NCI-H2081 (cell line): ENCODE measurements at places on chromosomes 1 and 21.

DNA sequence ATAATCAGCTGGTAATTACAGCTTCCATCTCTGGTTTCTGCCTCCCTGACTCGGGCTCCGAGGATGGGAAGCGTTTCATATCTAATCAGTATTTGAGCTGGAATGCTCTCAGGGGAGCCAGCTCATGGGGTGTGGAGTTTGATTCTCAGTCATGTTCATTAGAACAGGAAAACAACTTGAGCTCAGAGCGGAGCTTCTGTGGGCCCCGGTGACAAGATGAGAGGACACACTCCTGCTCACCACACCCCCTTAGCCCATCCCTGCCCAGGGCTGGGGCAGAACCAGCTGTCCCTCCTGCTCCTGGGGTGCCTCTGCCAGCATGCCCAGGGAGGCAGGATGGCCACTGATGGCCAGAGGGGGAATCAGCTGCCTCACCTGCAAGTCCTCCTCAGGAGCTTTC, 726.0 kb downstream of the PTPRU start:
- DNase-seq: no peak

GRCh38 chr1:8910914-8911313, 32.4 kb upstream of the ENO1 start:
- no peak for DNase-seq

DNA sequence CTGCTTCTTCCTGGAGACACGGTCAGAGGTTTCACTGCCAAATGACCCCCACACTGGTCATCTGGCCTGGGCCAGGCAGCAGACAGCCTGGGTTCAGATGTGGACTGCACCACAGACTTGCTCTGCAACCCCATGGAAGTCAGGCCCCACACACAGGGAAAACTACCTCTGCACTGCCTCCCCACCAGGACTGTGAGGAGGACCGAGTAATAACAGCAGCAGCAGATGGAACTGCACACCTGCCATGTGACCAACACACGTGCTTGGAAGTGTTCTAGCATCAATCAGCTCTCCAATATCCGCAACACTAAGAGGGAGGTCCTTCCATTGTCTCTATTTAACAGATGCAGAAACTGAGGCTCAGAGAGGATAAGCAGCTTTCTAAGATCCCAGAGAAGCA, 51.4 kb downstream of the SLC9A1 start:
- DNase-seq: no peak

- DNase-seq: no peak
These were observed 73.4 kb downstream of the RABGAP1L start for GRCh38 chr1:174232761-174233160.

DNA sequence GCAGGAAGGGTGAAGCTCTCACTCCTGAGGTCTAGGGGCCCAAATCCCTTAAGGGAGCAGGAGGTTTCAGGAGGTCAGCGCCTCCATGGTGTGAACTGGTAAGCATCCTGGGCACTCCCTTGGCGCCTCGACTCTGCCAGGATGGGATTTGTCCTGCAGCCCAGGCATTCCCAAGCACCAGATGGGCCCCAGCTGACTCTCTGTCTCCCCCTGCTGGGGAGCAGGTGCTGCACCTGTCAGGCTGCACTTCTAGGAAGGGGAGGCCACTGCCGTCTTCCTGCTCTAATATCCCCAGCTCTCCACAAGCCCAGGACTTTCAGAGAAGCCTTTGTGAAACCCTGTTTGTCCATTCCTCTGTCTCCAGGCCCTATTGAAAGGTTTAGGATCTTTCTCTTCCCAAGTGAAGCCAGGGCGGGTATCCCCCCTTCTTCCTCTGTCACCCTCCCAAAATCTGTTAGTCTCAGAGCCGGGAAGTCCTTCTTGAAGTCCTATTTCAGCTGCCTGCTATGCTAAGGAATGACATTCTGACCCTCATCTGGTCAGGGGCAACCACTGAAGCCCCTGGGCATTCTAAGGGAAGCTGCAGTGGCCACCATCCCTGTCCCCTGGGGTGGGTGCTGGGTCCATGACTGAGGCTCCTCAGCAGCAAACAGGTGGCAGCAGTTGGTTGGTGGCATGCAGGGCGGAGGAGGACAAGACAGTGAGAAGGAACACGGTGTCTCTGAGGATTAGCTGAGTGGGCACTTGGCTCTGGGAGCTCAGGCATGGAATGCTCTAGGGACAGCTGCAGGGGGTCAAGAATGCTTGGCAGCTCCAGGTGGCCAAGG, 3.2 kb downstream of the MYBPH start:
- DNase-seq: peak; percentile 66

DNA sequence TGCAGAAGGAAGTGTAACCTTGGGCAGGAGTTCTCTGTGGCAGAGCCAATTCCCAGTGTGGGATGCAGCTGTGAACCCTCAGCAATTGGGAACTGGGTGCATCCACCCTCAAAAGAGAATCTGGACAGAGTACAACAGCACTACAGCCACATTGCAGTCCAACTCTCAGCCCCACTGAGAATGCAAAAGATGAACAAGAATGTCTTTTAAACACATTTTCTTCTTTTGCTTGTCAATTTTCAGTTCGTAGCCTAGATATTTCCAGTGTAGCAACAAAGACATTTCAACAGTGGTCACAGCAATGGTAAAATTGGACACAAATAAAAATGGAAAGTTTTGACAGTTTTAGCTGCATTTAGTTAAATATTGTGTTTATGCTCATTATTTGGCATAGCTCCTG, 114.0 kb upstream of the APP start:
- no peak for DNase-seq

DNA sequence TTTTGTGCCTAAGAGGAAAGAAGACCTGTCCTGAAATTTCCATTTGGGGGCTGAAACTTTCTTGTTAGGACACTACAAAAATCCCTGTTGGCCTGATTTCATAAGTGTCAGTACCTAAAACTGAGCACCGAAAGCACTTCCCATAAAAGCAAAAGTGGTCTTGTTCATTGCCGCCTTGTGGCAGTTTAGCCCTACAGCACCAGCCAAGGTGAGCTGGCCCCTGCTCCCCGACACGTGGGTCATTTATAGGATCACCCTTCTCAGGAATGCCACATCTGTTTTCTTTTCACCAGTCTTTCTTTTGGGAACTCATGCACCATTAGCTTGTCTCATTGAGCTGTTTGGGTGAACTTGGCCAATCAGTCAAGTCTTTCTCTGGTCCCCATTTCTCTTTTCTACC, 155.8 kb upstream of the KAZN start:
- DNase-seq: no peak

DNA sequence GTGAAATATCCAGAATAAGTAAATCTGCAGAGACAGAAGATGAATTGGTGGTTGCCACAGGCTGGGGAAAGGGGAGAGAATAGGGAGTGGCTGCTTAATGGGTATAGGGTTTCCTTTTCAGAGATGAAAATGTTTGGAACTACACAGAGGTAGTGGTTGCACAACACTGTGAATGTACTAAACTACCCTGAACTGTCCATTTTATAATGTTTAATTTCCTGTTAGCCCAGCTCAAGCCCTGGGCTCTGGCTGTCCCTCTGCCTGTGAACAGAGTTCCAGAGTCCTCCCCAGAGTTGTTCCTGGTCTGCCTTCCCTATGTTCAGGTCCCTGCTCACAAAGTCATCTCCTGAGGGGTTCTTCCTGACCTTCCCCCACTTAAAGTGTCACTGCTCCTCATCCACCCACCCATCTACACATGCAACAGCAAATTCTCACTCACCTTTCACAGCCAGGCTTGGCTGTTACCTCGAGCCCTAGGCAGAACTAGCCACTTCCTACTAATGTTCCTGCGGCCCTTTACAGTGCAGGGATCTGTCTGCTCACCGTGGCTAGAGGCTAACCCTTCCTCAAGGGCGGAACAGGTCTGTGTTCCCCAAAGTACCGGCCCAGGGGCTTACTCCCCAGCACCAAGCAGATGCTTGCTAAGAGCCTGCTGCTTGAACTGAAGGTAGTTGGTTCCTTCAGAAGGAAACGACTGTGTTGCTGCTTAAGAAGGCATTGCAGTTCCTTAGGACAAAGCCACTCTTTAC, 22.4 kb downstream of the DHCR24 start:
- DNase-seq: no peak

GRCh38 chr1:157941939-157942338, 51.5 kb upstream of the KIRREL1 start:
- no peak for DNase-seq

DNA sequence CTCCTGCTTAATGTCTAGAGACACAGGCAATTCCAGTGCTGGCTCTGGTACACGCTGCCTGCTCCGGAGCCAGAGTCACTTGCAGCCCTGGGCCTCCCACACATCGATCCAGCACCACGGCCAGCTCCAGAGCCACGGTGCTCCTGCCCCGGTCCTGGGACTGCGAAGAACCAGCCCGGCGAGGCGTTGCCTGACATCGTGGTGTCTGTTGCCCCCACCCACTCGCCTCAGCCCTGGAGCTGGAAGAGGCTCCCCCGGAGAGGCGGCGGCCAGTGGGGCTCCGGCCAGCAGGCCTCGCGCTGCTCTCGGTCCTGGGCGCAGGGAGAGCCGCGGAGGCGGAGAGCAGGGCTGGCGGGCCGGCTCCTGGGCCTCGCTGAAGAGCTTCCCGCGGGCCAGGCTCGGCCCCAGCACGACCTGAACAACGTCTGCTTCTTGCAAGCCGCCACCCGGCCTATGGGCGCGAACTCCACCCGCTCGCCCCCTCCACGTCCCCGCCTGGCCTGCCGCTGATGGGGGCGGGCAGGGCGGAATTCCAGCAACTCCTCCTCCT, 364.8 kb downstream of the CEP170 start:
- DNase-seq: no peak

- no peak for DNase-seq
These were observed 725 bp downstream of the RTCA start for GRCh38 chr1:100266741-100267140.

DNA sequence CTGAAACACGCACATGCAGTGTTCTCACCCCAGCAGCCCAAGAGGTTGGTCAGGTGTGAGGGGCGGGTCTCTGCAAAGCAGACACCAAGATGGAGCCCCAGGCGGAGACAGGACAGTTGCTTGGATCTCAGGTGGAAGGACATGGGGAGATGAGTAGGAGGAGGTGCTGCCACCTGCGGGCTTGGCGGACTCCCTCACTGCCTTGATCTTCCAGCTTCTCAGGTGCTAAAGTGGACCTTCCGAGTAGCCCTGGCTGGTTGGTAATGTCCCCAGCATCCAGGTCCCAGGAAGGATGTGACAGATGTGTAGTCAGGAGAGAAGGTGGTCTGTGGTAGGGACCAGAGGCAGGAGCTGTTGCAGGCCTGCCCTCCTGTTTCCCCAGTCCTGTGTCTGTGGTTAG, 114.1 kb downstream of the AJAP1 start:
- DNase-seq: no peak

DNA sequence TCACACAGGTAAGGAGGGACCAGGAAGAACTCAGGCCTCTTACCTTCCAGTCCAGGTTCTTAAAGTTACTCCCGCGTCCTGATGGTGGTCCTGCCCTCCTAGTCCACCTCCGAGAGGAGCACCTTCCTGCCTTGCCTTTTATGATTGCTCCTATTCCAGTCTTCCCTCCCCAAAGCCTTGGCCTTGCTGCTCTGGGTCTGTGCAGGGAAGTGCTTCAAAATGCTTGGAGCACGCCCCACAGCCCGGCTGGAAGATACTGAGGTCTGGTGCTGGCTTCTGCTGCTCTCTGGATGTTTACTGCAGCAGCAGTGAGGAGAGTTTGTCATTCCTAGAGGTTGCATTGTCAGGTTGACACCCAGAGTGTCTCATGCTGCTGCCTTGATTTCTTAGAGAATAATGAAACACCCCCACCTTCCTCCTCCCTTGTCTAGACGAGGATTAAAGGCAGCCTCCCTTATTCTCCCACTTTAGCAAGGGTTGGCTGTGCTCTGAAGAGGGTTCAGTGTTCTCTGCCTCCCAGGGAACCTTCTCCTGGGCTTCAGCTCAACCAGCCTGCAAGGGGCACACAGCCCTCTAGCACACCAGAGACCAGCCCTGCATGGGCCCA, 142.2 kb upstream of the CACNA1E start:
- DNase-seq: no peak

GRCh38 chr1:11708554-11709350, 17.2 kb downstream of the DRAXIN start:
- DNase-seq: no peak

- no peak for DNase-seq
These were observed 482.9 kb downstream of the PTBP2 start for GRCh38 chr1:97204468-97204867.

DNA sequence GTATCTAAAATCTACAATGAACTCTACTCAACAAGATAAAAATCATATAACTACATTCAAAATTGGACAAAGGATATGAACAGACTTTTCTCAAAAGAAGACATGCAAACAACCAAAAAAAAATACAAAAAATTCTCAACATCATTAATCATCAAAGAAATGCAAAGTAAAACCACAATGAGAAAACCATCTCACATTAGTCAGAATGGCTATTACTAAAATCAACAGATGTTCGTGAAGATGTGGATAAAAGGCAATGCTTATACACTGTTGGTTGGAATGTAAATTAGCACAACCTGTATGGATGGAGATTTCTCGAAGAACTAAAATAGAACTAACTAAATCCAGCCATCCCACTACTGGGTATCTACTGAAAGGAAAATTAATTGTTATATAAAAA, 1080.8 kb downstream of the AMY1C start:
- DNase-seq: no peak

GRCh38 chr1:91572044-91572443, 71.4 kb downstream of the CDC7 start:
- DNase-seq: no peak

- no peak for DNase-seq
These were observed at the start of gene C1orf87 for GRCh38 chr1:60073605-60074278. TSS of gene C1orf87 (minus strand) at chr1:60073770. CDS start at chr1:60072643, 1,127 bp downstream.

DNA sequence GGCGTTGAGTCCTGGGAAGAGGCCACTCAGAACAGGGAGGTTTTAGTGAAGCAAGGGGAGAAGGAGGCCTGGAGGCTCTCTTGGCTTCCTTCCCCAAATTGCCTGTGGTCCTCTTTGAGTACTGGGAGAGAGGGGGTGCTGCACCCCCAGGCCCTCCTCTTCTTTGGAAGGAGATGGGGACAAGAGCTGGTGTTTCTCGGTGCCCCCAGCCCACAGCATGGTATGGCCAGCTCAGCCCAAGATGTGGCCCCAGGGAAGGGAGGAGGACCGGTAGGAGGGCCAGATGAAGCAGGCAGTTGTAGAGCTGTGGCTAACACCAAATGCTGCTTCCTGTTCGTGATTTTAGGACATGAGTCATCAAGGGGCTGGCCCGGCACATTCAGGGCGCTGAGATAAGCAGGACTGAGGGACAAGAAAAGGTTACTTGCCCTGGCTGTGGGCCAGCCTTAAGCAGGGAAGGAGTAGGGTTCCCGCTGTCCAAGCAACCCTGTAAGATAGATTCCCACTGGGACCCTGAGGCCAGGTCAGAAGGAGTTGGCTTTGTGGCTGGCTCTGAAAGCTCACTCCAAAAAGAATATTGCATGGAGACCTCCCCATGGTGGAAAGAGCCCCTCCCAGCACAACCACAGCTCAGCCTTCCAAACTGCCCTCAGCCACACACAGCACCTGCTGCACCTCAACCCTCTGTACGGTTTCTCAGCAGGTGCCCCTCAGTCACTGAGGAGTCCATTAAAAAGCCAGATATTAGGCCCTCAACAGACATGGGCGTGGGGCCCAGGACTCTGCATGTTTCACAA, 4.9 kb upstream of the TNFRSF1B start:
- no peak for DNase-seq

- DNase-seq: peak; percentile 60
These were observed 27.6 kb downstream of the SKI start for GRCh38 chr1:2255420-2256369.

GRCh38 chr1:97524211-97524610, 396.6 kb downstream of the DPYD start:
- no peak for DNase-seq
